RCC 7860 (cell line): ENCODE measurements at places on chromosomes 11 and 22.

DNA sequence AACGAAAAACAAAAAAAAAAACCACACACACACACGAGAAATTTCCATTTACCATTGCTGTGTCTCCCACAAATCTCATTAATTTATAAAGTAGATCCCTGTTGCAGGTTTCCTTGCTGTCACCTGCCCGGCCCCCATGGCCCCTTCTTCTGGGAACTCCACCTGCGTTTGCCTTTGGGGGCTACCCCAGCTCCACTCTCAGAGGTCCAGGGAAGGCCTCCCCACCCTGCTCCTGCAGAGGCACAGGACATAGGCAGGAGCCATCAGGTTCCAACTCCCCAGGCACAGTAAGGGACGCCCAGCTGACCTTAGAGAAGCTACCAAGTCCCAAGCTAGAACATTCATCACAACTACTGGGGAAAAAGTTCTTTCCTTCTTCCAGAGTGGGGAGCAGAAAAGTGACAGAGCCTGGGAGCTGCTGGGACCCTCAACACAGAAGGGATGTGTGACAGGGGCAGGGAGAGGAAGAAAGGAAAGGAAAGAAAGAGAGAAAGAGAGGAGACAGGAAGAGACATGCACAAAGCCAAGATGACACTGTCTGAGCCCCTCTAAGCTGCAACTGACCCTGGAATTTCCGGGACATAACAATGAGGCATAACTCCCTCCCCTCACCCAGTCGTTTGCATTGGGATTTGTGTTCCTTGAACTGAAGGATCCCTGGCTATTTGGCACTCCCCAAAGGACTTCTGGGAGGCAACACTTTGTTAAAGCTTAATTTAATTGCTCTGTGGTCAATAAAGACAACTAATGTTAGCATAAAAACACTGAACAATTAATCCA lies 175.7 kb downstream of the SHANK2 start:
- no peak for DNase-seq

DNA sequence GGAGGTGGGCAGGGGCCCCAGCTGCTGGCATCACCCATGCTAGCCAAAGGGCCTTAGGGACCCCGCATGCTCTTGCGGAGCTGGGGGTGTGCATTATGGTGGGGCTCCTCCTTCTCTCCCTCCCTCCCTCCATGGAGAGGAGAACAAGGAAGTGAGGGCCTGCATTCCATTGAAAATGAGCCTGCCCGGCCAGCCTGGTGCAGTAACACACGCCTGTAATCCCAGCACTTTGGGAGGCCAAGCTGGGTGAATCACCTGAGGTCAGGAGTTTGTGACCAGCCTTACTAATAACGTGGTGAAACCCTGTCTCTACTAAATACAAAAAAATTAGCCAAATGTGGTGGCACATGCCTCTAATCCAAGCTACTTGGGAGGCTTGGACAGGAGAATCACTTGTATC lies 22.4 kb downstream of the SNAP29 start:
- no peak for DNase-seq

DNA sequence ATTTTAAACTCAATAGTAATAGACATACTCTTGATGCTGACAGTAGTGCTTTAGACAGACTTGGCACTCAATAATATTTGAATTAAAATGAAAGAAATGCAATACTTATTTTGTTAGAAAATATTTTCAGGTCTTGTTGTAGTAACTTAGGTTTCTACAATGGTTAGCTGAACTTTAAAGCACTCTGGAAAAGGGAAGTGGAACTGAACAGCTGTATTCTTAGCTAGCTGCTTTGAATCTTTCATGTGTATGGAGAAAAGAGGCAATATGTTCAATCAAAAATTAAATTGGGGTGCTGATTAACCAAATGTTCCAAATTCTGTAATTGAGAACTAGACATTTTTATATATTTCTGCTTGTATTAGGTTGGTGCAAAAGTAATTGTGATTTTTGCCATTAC lies 517.9 kb upstream of the RAG2 start:
- no peak for DNase-seq

GRCh38 chr22:23137905-23138561 lies 3.8 kb downstream of the RSPH14 start:
- DNase-seq = no peak

DNA sequence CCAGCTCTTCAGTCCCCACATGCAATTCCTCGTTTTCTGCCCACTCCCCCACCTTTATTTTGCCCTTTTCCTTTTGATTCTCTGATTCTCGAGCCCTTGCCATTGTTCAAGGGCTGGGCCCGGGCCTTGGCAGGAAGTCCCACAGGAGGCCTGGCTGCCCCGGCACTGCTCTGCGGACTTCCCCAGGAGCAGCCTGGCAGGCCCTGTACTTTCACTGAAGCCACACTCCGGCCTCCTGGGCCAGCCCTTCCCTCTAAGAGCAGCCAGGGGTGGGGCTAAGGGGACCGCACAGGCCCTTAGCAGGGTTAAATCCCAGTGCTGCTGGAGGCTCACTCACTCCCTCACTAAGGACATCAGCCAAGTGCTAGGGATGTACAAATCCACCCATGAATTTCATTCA lies 4.1 kb downstream of the LRRC32 start:
- DNase-seq = no peak

DNA sequence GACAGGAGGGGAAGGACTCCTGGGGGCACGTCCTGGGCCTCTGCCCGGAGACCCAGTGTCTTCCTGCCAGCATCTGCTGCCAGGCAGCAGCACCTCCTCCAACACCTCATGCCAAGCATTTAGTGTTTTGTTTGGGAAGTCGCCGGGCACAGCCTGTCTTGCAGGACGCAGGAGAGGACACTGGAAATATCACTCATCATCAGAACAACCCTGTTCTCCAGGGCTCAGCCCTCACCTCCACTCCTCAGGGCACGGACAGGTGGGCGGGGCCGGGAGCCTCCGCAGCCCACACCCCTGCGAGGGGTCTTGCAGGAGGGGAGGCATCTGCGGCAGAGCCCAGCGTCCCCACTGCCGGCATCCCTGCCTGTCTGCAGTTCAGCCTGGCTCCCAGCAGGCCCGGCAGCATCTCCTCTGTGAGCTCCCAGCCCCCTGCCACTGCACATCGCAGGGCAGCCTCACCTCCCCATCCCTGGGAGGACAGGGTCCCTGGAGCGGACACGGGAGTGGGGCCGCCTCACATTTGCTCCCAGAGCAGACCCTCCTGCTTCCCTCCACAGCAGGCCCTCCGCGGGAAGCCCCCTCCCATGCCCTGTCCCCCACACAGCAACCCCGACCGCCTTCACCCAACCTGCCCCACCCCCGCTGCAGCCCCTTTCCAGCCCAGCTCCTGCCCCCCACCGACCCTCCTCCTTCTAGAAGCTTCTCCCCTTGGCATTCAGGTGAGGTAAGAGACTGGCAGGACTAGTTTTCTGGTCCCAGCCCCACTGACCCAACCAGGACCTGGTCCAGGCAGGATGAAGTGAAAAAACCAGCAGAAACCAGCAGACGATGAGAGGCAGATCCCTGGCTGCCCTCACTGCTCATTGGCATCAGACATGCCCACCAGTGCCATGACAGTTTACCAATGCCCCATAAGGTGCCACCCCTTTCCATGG lies 72.7 kb downstream of the BRD1 start:
- DNase-seq = no peak

DNA sequence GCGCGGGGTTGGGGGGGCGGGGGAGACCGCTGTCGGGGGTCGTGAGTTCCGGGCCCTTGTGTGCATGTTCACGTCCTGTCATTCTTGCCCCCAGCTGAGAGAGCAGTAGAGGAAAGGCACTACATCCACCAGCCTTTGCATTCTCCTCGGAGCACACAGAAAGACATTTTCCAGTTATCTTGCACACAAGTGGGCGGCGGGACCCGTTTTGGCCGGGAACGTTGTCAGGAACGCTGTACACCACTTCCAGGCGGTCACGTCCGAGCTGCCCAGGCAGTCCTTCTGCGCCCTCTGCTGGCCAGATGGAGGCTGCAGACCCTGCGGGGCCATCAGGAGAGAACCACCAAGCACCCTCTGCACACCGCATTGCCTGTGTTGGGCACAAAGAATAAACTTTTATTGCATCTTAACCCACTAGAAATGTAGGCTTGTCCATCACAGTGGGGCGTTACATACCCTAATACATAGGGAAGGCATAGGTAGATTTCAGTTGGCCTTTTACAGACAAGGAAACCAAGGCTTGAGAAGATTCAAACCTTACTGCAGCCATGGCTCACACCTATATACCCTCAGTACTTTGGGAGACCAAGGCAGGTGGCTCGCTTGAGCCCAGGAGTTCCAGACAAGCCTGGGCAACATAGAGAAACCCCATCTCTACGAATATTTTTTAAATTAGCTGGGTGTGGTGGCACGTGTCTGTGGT lies 2.8 kb upstream of the CDKN1C start:
- peak; percentile 51 for DNase-seq

DNA sequence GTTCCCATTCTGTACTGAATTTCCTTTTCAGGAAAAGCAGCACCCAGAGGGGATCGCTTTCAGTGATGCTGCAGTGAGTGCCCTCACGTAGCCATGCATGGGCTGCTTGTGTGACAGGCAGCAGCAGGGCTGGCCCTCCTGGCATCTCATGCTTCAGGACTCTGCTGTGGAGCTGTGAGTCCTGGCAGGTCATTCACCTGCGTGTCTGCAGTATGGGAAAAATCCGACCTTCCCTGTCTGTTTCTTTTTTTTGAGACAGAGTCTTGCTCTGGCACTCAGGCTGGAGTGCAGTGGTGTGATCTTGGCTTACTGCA lies 13.4 kb downstream of the GLB1L2 start:
- no peak for DNase-seq
